ENCODE measurements at places on chromosomes 4 and X.

DNA sequence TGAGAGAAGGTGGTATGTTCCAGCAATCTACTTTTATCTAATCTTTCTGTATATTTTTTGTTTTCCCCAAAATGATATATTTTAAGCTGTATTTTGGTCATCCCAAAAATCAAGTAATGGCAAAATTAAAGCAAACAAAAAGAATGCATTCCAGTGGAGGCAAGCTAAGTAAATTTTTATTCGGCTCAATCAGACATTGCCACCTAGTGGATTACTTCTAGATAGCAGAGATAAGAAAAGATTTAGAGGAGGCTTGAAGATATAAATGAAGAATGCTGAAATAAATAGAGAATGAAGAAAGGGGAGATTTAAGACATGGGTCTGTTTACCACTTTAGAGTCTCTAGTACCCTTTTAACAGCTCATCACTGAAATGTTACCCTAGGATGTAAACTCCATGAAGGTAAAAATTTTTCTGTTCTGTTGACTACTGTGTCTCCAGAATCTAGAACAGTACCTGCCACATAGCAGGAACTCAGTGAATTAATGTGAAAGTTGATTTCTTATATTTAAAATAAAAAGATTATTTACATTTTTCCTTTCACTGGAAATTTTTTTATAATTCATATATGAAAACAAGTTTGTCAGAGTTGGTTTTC, 110.9 kb upstream of the ANK2 start:
- peak; percentile 40 for DNase-seq

GRCh38 chr4:27239641-27240040, 379.0 kb downstream of the STIM2 start:
- no peak for DNase-seq

GRCh38 chr4:120517966-120518365, 404.6 kb downstream of the PRDM5 start:
- DNase-seq, result peak; percentile 0

DNA sequence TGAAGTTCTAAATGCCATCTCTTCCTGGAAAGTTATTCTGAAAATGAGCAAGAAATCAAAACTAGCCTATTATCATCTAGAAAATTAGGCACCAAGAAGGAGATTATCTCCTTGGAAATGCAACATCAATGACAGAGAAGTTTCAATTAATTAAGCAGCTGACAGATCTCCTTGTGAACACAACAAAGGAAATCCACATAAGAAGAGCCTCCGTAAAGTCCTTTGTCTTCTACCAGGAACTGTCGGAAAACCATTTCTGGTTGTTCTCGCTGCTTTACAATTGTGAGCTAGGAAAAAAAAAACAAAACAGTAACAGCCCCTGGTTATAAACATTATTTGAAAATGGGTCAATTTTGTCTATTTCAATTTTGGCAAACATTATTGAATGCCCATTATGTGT, 38.2 kb downstream of the METTL14 start:
- DNase-seq, result no peak

DNA sequence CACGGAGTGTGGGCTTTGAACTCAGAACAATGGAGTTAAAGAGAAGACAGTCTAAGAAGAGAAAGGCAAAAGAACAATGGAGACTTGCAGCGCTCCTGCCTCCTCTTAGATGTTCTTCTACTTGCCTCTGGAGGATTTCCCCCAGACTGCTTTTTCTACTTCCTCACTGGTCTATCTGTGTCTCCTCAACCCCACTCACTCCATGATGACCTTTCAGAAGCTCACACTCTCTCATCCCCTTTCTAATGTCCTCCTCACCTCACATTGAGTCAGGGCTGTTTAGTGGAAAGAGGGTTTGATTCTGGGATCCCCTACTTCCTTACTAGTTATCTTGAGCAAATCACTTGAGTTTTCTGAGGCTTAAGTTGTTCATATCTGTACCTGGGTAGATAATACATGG, 12.2 kb upstream of the HERC6 start:
- DNase-seq, result no peak

DNA sequence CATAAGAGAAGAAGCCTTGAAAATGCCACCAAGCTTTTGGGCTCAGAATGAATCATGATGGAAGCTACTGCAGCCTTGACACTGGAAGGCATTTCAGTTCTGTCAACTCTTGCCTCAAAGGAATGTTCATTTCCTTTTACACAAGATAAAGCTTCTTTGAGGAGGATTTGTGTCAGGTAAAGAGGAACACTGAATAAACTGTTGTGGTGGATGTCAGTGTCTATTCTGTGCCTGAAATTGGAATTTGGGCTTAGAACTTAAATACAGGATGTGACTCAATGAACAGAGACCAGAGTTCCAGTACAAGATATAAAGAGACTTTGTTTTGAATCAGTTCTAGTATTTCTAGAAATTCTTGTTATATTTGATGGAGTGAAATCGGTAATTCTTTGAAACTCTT, 313.2 kb downstream of the PACRGL start:
- DNase-seq, result no peak

- DNase-seq, result no peak
Measured at GRCh38 chrX:22952010-22952409, 47.8 kb upstream of the DDX53 start.

DNA sequence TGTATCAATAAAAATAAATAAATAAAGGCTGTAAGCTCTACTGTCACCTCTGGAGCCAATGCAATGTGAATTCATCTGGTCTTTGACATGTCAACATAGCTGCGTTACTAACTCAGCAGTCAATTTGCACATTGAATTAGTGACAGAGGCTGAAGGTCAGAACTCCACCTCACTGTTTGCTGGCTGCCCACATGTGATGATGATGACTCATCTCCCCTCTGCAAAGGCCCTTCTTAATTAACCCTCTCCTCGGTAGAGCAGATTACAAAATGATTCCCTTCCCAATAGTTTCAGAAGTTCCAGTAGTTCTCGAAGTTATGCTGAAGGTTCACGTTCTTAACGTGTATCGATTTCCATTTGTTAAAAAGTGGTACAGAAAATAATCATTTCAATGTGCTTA, 1626.0 kb upstream of the TENM3 start:
- DNase-seq, result no peak

GRCh38 chr4:2400841-2401609, 17.4 kb downstream of the ZFYVE28 start:
- no peak for DNase-seq

DNA sequence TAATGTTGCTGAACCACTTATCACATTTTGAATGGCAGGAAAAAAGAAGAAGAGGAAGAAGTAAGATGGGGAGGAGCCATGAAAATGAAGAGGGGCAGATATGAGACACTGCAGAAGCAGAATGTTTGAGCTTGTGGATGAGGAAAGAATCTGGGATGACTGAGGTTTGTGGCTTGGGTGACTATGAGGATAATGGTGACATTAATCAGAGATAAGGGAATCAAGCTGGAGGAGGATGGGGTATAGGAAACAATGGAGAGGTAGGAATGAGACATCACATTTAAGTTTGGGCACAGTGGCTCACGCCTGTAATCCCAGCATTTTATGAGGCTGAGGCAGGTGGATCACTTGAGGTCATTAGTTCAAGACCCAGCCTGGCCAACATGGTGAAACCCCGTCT, 19.1 kb upstream of the PHF8 start:
- no peak for DNase-seq

GRCh38 chrX:30196322-30196721, 19.0 kb upstream of the MAGEB2 start:
- no peak for DNase-seq

DNA sequence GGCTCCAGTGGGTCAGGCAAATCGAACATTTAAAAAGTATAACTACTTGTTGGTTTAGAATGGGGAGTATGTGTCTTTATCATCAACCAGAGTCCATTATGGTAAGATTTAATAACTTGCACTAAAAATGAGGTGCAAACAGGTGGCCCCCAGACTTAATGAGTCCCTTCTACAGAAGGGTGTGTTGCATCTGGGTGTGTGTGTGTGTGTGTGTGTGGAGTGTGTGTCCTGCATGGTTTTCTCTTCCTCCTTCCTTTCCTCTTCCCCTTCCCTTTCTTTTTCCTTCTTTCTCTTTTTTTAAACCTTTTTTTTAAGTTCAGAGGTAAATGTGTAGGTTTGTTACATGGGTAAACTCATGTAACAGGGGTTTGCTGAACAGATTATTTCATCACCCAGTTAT, 53.7 kb downstream of the GPRIN3 start:
- DNase-seq, result no peak

DNA sequence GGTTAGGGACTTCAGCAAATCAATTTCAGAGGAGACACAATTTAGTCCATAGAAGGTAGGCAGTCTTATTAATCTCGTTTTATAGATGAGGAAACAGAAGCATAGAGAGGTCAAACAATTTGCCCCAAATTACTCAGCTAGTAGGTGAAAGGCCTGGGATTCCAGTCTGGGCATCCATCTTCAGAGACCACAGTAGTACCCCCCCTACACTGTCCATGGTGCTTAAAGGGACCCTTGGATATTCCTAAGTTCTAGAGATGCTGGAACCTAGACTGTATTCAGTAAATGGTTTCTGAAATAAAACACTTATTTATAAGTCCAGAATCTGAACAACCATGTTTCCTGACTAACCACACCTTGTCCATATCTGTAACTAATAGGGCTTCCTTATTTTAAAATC, 174.8 kb downstream of the CEP135 start:
- DNase-seq, result no peak

GRCh38 chr4:99886146-99886545, 8.1 kb downstream of the LAMTOR3 start:
- DNase-seq, result no peak

DNA sequence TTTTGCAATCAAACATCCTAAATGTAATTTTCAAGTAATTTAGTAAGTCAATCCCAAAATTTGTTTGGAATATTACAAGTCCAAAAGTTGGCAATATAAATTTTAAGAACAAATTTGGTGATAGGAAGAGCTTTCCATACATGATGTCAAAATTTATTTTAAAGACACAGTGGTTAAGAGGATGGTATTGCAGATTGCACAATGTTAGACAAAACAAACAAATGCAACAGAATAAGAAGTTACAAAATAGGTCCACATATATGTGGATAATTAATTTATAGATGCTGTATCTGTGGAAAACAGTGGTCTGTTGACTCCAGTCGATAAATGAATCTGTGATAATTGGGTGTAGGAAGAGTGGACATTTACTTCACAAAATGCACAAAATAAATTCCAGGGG, 358.5 kb downstream of the PCDH7 start:
- no peak for DNase-seq

- no peak for DNase-seq
Measured at GRCh38 chr4:2486981-2487380, 18.1 kb downstream of the RNF4 start.

DNA sequence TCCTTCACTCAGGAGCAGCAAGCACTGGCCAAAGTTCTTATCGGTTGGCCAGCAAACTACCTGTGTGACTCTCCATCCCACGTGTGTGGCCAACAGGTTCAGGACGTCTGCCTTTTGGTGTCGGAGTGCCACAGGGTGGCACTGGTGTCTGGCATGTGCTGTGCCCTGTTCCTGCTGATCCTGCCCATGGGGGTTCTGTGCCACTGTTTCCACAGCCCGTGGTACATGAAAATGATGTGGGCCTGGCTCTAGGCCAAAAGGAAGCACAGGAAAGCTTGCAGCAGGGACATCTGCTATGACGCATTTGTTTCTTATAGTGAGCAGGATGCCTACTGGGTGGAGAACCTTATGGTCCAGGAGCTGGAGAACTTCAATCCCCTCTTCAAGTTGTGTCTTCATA, 4.6 kb upstream of the TLR2 start:
- no peak for DNase-seq

GRCh38 chr4:33054161-33054560, 2334.0 kb downstream of the PCDH7 start:
- DNase-seq, result no peak

GRCh38 chr4:29549342-29549741, 1170.8 kb upstream of the PCDH7 start:
- DNase-seq, result no peak

GRCh38 chrX:40095583-40096394, 2.0 kb downstream of the BCOR start:
- no peak for DNase-seq

GRCh38 chr4:175394208-175394607, 417.9 kb downstream of the GPM6A start:
- no peak for DNase-seq

GRCh38 chr4:169644802-169645201, 24.4 kb downstream of the CLCN3 start:
- no peak for DNase-seq

DNA sequence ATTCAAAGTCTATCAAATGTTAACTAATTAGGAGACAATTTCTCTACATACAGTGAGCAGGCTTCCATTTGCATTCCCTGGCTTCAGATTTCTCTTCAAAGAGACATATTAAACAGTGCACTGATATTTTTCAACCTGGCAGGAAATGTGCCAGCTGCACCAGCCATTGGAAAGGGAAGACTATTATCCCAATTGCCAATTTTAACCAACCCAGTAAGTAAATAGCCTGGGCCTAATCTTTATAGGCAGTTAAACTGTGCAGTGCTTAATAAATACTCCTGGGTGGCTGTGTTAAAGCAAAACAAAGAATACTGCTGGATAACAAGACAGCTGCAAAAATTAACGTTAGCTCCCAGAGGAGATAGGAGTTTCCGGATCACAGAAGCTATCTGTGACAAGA, 111.9 kb upstream of the GALNT7 start:
- DNase-seq, result no peak

DNA sequence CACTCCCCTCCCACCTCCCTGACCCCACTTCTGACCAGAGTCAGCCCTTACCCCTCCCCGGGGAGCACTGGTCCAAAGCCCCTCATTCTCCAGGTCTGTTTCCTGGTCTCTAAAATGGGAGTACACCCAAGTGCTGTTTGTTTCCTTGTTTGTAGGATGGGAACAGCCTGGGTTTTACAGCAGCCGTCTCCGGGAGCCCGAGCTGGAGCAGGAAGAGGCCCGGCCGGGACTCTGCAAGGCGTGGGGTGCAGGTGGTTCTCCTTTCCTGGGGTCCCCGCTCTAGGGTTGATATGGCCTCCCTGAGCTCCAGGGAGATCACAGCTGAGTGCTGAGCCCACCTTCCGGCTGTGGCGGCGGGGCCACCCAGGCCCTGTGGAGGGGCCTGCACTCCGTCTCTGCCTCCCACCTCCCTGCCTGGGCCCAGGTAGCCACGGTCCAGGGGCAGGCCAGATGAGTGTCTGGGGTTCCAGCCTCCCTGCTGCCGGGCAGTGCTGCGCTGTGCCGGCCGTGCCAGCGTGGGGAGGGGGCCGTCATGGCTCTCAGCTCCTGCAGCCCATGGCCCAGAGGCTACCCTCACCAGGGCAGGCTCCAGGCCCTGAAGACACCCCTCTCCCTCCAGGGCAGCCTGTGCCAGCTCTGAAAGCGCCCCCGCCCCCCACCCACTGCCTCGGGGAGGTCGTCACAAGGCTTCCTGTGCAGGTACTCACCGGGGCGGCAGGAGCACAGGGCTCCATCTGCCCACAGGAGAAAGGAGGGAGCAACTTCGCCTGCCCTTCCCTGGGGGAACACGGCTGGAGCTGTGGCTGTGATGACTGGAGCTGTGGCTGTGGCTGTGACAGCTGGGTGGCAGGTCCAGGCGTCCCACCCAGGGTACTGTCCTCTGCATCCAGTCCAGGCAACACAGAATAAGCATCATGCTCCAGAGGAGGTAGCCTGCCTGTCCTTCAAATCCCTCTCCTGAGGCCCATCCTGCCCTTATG, 98.8 kb downstream of the ADRA2C start:
- DNase-seq, result no peak

Measured in NCI-H2171 treated with DMSO at 0.1 percent for 48 hours (cell line).